Activated T-helper 1 cell treated with anti-CD3 and anti-CD28 coated beads, Interleukin-12 subunit alpha, Interleukin-12 subunit beta, Interleukin-2, Interleukin-4 antibody, amounts not matched to agents 30 ng/mL and 10 ng/mL and 1 ng/mL, durations not matched to agents 14 hours and 24 hours and 36 hours (primary cell): ENCODE measurements at places on chromosomes 16 and 17. TPM values are rescaled to one million over a fixed set of nuclear protein-coding genes. Genes with fewer than 3 reads are reported as not detected.

DNA sequence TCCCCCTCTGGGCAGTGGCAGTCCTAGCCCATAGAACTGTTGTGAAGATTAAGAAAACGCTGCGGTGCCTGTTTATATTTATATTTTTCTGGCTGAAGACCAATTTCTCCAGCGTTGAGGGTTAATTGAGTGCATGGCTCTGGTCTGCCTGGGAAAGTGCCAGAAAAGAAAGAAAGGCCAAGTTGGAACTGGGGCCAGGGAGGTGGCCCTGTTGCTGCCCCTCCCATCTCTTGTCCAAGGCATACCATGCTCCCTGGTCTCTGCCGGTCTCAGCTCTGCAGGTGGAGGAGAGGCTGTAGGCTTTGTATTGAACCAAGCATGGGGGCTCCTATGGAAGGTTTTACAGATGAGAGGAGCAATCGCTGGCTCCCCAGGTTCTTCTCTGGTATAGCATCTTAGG lies 124.7 kb downstream of the MGAT5B start:
- DNase-seq = no peak

DNA sequence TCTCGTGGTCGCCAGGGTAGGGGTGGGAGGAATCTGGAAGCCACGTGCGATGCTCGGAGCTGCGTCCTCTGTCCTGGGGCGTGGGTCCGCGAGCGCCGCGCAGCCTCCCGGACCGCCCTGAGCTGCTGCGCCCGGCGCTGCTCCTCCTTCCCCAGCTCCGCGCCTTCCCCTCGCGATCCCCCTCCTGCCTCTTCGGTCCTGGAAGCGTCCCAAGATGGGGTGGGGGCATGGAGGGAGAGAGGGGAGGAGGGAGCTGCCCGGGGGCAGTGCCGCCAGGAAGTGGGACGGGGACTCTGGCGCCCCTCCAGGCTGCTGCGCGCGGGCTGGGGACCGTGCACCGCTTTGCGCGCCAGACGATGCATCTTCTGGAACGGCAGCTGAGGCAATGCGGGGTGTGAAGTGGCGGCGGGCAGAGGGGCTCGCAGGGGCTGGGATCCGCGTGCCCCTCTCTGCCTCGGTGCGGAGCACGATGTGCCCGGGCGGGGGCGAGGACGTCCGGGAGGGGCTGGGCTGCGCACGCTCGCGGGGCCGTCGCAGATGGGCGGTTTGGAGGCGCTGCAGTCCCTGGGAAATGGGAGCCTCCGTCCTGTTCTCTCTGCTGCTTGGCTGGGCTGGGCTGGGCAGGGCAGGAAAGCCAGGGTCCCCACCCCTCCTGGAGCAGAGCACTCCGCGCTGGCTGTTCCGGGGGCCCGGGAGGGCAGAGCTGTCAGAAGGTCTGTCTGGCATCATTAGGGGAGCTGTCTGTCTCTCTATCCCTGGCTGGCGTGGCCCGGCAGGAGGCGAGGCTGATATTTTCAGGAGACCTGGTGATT lies 388.0 kb downstream of the SEC14L1 start:
- no peak for DNase-seq

DNA sequence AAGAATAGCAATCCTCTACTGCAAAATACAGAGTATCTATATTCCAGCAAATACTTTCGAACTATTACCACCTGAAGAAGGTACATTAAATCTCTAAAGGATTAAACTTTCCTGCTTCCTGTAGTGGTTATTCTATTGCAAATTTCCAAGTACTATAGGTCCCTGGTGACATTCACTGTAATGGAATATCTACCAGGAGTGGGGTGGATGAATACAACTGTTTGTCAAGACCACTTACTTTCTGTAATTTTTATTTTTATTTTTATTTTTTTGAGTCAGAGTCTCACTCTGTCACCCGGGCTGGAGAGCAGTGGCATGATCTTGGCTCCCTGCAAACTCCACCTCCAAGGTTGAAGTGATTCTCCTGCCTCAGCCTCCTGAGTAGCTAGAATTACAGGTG lies 389.5 kb downstream of the TMEM114 start:
- no peak for DNase-seq

DNA sequence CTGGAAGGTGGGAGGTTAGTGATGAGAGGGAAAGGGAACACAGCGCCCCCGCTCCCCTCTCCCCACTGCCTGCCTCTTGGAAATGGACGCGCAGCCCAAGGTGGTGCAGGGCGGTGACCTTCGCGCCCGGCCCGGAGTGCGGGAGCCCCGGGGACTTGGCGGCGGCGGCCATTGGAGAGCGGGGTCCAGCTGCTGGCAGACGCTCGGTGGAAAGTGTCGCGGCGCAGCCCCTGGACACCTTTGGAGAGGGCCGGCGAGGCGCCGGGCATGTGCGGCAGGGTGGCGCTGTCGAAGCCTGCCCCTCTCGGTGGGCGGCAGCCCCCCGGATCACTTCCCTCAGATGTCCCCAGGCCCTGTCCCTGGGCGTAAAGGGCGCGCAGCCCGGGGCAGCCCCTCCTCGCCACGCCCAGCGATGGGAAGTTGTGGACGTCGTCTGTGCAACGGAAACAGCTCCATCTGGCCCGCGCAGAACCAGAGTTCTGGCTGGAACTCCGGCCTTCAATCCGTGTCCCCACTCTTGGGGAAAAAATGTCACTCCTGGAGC lies 16.7 kb downstream of the SALL1 start:
- no peak for DNase-seq

- DNase-seq = no peak
Observed at GRCh38 chr17:34203018-34203638, 52.0 kb upstream of the CCL2 start.

DNA sequence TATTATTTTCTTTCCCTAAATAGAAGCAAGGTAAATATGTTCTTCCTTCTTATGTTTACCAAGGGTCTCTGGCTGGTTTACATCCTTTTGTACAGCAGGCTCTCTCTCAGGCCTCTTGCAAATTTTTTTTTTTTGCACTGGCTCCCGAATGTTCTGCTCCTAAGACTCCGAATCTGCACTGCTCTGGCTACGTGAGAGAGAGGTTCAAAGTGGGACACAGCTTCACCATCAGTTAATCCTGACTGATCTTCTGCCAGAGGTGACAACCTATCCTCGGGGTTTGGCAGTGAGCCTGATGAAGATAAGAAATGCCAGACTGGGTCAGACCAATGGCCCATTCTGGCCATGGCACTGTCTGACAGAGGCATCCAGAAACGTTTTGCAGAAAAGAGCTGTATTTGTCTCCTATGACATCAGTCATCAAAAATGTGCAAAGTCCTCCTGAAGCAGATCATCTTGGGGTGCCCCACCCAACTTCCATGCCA lies 136.9 kb downstream of the GRIN2A start:
- DNase-seq = no peak

DNA sequence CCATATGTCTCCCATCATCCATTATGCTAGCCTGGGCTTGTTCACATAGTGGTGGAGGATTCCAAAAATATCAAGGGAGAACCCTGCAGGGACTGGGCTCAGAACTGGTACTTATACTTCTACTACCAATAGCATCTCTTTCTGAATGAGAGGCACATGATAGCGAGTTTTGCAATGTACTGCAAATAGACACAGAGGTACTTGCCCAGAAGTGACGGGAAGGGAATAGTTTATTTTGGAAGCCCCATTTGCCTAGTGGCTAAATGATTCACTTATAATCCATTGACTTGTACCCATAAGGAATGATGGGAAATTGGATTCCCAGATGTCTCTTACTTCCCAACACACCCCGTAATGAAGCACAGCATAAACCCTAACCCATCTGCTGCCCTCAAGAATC lies 124.8 kb upstream of the ERCC4 start:
- no peak for DNase-seq

GRCh38 chr17:48634493-48635208 lies 8.5 kb upstream of the HOXB9 start:
- no peak for DNase-seq

DHRS7C gene
- total RNA-seq = not detected in 2 replicates

BRICD5 gene
- total RNA-seq = 24.7 and 25.1 TPM in 2 replicates

TEX19 gene
- 0.10 TPM in 1 of 2 replicates, not detected in the other for total RNA-seq

TMEM220 gene
- total RNA-seq = 0.98 and 1.3 TPM in 2 replicates

THRA gene
- total RNA-seq = 2.9 and 3.5 TPM in 2 replicates
